ENCODE measurements at places on chromosomes 1 and 21.

GRCh38 chr1:247119600-247120407 lies 15.6 kb upstream of the ZNF669 start:
- no peak for DNase-seq

DNA sequence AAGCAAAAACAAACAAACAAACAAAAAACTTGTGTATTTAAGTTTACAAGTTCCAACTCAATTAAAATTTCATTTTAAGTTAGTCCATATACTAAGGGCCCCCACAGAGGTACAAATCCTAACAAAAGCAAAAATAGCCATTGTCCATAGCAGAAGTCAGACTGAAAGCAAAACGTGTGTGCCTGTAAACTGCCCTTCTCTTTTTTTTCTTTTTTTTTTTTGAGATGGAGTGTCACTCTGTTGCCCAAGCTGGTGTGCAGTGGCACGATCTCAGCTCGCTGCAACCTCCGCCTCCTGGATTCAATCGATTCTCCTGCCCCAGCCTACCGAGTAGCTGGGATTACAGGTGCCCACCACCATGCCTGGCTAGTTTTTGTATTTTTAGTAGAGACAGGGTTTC lies 11.6 kb upstream of the IFNGR2 start:
- no peak for DNase-seq

- DNase-seq = peak; percentile 50
These were observed 78.2 kb upstream of the FGGY start for GRCh38 chr1:59218521-59219236.

- DNase-seq = no peak
These were observed 3.2 kb downstream of the SERINC2 start for GRCh38 chr1:31416101-31416736.

DNA sequence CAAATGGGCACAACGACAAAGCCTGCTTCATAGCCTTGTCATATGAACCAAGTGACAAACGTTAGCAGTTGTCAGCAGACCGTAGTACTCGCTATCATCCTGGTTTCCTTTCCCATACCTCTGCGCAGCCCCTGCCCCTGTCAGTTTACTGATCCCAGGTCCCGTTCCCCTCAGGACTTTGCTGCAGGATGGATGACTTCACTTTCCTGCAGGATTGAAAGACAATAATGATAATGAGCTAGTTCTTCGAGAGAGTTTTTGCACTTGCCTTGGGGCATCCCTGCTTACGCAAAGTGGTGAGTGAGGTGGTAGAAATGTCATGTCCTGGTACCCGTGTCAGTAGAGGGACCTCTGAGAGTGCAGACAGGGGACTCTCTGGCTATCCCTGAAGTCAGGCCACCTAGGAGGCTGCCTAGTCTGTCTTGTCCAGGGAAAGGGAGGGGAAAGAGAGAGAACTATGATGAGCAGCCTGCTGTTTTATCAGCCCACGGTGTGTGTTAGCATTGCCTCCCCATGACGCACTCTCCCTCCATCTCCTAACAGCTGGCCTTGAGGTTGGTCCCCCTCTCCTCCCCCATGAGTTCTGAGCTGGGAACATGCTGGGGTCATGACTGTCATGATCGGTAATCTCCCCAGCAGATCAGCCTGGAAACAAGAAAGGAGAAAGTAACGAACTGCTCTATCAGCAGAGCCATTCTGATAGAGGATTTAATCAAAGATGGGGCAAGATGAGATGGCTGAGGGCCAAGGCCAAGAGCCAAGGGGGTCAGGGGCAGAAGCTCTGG lies 53.7 kb downstream of the ELK4 start:
- DNase-seq = no peak

DNA sequence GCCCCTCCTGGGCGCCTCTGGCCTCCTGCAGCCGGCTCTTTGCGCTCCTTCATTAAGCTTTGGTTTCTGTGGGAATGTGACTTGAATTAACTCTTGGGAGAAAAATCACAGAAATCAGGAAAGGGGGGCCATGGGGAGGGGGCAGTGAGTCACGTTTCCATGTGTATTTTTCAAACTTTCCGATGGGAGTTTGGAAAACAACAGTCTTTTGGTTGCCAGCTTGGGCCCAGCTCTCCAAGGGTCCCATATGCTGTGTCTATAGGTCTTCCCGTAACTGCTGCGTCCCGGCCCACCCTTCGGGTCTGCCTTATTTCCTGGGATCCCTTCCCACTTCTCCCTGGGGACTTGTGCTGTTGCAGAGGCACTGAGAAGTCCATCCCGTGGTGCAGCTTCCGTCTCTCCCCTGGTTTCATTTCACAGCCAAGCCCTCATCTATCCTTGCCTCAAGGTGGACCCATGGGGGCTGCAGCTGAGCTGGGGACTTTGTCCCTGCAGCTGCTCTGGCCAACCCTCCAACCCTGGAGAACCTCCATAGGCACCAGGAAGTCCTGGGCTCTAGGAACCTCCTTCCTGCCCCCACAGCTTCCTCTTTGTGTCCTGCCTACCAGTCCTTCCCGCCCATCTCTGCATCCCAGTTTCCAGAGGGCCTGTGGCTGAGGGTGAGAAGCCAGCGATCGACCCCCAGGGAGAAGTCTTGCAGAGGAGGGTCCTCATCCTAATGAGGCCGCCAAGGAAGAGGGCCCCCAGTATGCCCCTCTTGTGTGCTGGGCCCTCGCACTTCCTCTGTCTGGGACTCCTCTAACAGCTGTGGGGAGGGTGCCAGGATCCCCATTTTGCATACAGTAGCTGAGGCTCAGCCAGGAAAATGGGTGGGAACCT lies 11.6 kb upstream of the LMNA start:
- peak; percentile 84 for DNase-seq

- peak; percentile 98 for DNase-seq
These were observed 394.8 kb downstream of the USP25 start for GRCh38 chr21:16124378-16125138.

Measured in fibroblast of skin of right quadriceps (primary cell).